Mesothelial cell of epicardium (in vitro differentiated cells): ENCODE measurements at places on chromosomes 1 and 21. TPM values are rescaled to one million over a fixed set of nuclear protein-coding genes. Genes with fewer than 3 reads are reported as not detected.

GRCh38 chr1:79695138-79695537, 688.6 kb upstream of the ADGRL4 start:
- no peak for DNase-seq

- no peak for DNase-seq
These were observed 71.3 kb upstream of the CNTN2 start for GRCh38 chr1:204971517-204972336.

- no peak for DNase-seq
These were observed 228.8 kb downstream of the DNM3 start for GRCh38 chr1:172070055-172070454.

DNA sequence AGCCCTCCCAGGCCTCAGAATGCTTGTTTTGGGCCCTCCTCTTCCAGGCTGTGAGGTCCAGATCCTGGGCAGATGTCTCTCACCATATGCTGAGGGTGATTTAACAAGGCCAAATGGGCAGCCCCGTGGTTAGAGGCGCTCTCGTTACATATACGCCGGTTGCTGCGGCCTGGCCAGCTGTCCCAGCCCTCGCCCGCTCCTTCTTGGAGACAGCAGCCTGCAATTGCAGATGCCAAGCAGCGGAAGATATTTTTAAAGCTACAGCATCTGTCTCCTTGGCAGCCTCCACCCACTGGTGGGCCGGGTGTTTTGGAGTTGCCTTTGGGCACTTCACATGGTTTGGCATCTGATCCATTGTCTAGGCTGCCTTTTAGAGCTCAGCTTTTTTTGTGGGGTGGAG, 178.8 kb upstream of the NFIA start:
- no peak for DNase-seq

DNA sequence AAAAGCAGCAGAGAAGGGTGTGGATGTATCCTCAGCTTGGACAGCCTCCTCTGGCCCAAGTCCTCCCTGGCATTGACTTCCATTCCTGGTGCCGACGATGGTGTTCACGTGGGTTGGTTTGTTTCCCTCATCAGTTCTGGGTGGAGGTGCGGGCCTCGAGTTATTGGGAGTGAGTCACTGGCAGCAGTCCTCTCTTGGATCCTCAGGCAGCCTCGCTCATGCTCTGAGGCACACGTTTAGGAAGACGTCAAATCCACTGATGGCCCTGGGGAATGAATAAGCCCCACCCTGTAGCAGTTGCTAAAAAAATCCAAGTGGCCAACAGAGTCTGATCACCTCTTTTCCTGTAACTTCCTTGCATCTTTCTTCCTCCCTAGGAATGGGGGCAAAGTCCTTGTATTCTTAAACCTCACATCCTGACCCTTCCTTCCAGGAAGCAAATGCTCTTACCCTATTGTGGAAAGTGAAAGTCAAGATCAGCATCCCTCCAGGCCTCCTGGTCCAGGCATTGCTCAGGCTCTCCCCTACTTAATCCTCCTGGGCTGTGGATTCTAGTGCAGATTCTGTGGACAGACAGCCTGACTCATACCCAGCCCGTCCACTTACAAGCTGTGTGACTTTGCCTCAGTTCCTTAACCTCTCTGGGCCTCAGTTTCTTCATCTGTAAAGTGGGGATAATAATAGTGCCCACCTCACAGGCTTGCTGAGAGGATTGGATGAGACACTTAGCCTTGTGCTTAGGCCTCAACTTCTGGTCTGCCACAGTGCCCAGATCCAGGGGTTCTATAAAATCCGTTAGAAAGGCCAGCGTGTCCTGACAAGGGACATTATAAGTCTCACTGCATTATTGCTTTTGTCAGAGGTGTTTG, 111.1 kb downstream of the TLR5 start:
- no peak for DNase-seq

DNA sequence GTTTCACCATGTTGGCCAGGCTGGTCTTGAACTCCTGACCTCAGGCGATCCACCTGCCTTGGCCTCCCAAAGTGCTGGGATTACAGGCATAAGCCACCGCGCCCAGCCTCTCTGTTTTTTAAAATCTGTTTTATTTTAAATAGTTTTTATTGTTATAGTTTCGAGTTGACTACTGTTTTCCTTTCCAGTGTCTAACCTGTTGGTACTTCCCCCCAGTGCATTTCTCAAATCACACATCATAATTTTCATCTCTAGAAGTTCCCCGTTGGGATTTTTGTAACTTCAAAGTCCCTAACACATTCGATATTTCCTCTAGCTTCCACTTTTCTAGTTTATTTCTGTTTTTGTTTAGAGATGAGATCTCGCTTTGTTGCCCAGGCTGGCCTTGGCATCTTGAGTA, 7.5 kb downstream of the HES4 start:
- no peak for DNase-seq

DNA sequence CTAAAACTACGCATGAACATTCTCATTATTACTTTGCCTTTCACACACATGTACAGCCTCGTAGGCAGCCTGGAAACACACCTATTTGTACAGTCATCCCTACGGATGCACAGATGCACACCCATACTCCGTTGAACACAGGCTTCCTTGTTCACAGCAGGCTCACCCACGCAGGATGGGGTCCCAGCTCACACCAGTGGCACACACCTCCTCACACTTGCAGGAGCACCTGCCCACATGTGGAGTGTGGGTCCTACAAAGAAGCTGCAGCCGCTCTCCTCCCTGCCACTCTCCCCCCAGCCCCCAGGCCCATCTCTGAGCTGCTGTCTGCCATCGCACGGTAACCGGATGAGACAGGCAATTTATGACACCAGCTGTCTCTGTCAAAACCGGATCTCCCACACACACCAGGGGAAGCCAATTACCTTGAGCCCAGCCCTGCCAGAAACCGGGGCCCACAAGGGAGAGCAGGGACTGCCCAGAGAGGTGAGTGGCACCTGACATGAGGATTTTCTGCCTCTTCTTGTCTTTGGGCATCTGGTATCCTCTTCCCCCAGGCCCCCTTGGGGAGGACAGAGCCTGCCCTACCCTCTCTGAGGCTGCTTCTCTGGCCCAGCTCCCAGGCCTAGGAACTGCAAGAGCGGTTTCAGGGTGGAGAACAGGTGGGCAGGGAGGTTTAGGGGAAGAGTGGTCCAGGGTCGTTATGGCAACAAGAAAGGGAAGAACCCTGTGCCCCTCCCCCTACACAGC, 175.4 kb downstream of the IGSF21 start:
- no peak for DNase-seq

DNA sequence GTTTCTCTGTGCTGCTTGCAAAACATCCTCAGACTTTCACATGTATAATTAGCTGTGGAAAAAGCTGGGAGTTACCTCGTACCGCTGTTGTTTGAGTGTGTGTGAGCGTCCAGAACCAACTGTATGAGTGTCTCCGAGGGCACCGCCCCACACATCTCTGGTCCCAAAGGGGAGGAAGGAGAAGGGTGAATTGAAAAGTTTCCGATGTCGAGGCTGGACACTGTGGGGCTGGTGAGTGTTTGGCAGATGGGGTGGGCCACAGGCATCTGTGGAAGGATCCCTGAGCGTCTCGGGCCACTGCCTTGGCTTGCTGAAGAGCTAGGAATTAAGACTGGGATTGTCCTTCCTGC, 1.2 kb downstream of the ATP2B4 start:
- DNase-seq = no peak

DNA sequence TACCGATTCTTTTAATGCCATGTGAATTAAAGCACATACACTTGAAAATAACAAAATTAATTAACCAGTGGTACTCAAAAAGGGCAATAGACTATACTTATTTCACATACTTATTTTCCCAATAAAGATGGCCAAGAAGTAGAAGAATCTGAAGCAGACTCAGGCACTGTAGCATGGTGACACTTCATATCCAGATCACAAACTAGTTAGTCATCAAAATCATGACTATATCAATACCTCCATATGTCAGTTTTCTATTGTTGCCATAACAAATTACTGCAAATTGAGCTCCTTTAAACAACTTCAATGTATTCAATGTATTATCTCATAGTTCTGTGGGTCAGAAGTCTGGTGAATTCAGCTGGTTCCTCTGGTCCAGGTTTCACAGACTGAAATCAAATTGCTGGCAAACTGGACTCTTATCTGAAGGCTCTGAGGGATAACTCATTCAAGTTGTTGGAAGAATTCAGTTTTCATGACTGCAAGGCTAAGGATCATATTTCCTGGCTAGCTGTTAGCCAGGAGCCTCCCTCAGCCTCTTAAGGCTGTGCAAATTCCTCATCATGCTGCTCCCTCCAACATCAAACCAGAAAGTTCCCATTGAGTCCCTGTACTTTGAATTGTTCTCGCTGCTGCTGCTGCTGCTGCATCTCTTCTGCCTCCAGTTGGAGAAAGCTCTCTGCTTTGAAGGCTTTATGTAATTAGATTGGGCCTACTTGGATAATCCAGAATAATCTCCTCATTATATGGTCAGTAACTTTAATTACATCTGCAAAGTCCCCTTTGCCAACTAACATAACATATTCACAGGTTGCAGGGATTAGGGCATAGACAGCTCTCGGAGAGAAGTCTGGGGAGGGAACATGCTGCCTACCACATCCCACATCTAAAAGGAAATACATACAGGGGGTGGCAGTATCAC, 91.5 kb downstream of the MRPL39 start:
- no peak for DNase-seq

GRCh38 chr1:169576241-169576934, 9.9 kb downstream of the F5 start:
- DNase-seq = no peak

DNA sequence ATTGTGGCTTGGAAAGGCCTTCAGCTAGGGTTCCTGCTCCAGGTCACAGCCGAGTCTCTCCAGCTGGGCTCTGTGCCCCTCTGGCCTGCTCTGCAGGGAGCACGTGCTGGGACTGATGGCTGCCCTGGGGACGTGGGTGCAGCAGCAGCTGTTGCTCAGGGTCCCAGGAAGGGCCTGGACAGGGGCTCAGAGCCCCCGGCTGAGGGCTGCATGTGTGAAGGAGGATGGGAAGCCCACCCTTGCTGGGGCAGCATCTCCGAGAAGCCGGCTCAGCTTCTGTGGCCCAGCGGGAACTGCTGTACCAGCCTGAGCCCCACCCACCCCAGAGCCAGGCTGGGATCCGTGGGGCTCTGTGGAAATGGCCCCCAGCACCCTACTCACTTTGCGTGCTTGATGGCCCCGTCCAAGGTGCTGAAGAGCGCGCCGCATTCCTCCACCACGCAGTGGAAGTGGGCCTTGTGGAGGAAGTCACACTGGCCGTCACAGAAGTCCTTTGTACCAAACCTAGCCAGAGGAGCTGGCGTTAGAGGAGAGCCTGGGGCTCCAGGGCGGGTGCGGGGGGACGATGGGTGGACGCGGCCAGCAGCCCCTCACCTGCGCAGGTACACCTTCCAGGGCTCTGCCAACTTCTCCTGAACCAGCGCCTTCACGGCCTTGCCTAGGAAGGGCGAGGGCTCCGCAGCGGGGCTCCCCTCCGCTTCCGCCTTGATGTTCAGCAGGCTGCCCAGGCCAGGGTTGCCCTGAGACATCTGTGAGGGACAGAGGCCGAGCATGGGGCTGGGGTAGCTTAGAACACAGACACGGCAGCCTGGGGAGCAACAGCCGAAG, 147.5 kb downstream of the CASZ1 start:
- DNase-seq = no peak

GRCh38 chr1:40734882-40735628, 43.6 kb downstream of the NFYC start:
- no peak for DNase-seq

DNA sequence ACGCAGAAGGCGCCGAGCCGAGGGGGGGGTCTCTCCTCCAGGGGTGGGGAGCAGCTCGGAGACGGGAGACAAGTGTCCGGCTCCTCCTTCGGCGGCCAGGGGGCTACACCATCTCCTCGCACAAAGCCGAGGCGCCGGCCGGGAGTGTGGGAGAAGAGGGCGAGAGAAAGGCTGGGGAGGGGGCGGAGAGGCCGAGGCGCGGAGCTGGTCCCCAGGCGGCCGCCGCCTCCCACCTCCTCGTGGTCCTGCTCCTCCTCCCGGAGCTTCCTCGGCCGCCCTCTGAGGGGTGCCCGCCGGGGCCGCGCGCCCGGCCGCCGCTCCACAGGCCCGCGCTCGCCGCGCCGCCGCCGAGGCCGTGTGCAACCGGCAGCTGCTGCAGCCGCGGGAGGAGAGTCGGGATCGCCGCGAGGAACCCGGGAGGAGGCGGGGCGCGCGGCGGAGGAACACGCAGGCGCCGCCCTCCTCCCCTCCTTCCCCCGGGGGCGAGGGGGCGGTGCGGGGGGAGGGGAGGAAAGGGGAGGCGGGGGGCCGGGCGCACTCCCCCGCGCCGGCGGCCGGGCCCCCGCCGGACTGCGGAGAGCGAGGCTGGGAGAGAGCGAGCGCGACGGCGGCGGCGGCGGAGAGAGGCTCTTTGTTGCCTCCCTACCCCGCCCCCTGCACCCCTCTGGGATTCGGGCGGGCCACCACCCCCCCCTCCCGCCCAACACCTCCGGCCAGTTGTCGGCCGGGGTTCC, at the start of gene ENAH:
TSS of gene ENAH (minus strand) at position 395 of the 734 bp plus-strand sequence. CDS start 433 bp downstream, outside the sequence.
- DNase-seq = peak; percentile 84

The ADAMTS5 gene
- 3.7 to 4.9 TPM (median 4.4 TPM) in 3 replicates for total RNA-seq

The AK5 gene
- not detected in 3 replicates for total RNA-seq

The BARHL2 gene
- total RNA-seq = not detected in 3 replicates

The OR6K3 gene
- not detected in 3 replicates for total RNA-seq

The C8A gene
- not detected in 3 replicates for total RNA-seq

The IPP gene
- total RNA-seq = 19.8 to 23.1 TPM (median 20.6 TPM) in 3 replicates

The C1QB gene
- not detected in 3 replicates for total RNA-seq

The IFI6 gene
- 419 to 500 TPM (median 425 TPM) in 3 replicates for total RNA-seq
